Activated CD8-positive, alpha-beta T cell treated with anti-CD3 and anti-CD28 coated beads, Interleukin-2, amount 10 ng/mL, durations not matched to agents 7 days and 5 days (primary cell): ENCODE measurements at places on chromosomes 16 and 17. TPM values are rescaled to one million over a fixed set of nuclear protein-coding genes. Genes with fewer than 3 reads are reported as not detected.

EVI2B gene
- 49.1 TPM for total RNA-seq

- DNase-seq: no peak
Observed at GRCh38 chr16:21592191-21592590, 7.2 kb upstream of the METTL9 start.

- DNase-seq: no peak
Observed at GRCh38 chr17:2184993-2185931, 118.3 kb downstream of the SMG6 start.

DNA sequence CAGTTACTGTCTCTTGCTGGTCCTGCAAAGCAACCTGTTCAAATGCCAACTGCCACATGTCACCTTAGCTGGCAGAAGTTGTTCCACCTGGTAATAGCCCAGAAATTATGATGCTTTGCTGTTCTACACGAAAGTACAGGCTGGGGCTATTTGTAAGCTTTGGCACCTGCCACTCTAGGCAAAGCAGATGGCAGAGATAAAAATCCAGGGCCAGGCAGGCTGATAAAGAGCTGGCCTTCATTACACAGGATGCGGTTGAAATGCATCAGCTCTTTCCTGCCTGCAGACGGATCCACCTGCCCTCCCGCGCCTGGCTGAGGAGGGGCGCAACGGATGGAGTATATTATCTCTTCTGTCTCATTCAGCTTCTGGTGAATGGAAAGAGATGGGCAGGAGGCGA lies 29.3 kb upstream of the KDM8 start:
- peak; percentile 81 for DNase-seq

DNA sequence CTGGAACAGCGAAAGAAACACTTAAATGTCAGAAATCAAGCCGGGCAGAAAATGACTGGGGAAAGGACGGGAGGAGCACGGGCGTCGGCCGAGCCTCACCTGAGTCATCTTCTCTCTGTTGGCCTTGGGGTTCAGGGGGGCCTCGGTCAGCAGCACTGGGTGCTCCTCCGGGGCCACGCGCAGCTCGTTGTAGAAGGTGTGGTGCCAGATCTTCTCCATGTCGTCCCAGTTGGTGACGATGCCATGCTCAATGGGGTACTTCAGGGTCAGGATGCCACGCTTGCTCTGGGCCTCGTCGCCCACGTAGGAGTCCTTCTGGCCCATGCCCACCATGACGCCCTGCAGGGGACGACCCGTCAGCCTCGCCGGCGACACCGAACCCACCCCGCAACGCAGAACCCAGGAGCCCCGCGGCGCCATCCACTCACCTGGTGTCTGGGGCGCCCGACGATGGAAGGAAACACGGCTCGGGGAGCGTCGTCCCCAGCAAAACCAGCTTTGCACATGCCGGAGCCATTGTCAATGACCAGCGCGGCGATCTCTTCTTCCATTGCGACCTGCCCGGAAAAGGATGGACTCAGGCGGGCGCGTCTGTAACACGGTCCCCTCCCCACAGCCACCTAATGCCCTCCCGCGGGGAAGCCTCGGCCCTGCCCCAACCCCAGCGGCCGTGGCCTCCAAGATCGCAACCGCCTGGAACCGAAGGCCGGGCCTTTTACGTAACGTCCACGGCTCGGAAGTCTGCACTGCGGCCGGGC lies 616 bp downstream of the ACTG1 start:
- peak; percentile 64 for DNase-seq

GRCh38 chr16:87437911-87438610 lies 45.9 kb downstream of the MAP1LC3B start:
- no peak for DNase-seq

DNA sequence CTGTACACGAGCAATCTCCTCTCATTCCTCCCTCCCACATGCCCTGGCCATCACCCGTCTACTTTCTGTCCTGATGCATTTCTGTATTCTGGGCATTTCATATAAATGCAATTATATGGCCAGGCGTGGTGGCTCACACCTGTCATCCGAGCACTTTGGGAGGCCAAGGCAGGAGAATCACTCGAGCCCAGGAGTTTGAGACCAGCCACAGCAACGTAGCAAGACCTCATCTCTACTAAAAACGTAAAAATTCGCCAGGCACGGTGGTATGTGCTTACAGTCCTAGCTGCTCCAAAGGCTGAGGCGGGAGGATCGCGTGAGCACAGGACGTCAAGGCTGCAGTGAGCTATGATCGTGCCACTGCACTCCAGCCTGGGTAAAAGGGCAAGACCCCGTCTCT lies 4.8 kb downstream of the MEAK7 start:
- no peak for DNase-seq

DNA sequence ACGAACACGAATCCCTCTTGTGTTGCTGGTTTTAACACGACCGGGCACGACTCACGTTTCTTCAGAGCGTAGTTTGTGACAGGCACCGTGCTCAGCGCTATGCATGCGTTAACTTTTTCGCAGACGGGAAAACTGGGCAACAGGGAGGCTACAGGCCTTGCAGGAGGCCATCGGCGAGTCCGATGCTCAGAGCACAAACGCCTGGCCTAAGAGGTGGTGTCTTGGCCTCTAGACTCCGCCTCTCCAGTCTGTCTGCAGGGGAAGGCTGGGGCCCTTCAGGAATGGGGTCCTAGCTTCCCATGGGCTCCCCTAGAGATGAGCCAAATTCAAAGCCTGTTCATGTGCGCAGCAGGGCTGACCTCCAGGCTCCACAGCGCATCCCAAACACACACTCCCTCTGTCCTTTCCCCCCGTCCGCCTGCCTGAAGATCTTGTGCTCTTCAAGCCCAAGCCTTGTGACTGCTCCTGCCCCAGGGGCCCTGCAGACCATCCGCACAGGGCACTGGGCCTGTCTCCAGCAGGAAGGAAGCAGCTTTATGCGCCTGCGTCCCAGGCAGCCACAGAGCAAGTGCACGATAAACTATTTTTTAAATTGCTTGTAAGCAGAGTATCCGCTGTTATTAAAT lies 3.1 kb downstream of the CLCN7 start:
- no peak for DNase-seq

GRCh38 chr17:75625813-75626486 lies 7.3 kb upstream of the SMIM5 start:
- DNase-seq: peak; percentile 52

DNA sequence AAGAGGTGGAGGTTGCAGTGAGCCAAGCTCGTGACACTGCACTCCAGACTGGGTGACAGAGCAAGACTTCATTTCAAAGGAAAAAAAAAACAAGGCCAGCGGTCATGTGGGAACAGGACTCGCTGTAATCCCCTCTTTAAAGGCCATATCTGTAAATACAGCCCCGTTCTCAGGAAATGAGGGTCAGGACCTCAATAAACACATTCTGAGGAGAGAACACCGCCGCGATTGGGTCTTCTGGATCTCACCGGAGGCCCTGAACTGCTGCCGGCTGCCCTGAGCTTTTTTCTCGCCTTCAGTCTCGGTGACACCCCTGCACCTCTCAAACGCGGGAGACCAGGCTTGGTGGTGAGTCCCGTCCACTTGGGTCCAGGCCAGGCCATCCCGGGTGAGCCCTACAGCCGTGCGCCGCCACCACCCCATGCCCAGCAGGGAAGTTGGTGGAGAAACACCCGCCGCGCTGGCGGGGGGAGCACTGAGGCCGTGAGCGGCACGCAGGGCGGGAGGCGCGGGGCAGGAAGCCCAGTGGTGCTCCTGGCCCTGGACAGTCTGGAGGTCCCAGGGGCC lies 28.4 kb downstream of the SLC25A10 start:
- no peak for DNase-seq

- DNase-seq: no peak
Observed at GRCh38 chr16:65845466-65846209, 520.9 kb upstream of the CDH5 start.

DNA sequence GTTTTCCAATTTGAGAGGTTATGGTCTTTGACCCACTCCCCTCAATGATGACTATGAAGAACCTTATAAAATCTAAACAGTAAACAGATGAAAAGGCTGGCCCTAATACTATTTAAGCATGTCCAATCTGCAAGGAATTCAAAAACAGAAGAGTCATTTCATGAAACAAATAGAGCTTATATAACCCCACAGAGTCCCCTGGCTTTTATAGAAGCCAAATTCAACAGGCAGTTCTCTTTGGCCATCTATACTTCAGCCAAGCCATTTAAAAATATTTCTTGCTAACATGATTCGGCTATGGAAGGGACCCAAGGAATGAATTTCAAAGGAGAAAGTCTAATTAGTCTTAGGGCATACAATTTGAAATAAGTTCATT lies 43.4 kb downstream of the SPOP start:
- no peak for DNase-seq

DNA sequence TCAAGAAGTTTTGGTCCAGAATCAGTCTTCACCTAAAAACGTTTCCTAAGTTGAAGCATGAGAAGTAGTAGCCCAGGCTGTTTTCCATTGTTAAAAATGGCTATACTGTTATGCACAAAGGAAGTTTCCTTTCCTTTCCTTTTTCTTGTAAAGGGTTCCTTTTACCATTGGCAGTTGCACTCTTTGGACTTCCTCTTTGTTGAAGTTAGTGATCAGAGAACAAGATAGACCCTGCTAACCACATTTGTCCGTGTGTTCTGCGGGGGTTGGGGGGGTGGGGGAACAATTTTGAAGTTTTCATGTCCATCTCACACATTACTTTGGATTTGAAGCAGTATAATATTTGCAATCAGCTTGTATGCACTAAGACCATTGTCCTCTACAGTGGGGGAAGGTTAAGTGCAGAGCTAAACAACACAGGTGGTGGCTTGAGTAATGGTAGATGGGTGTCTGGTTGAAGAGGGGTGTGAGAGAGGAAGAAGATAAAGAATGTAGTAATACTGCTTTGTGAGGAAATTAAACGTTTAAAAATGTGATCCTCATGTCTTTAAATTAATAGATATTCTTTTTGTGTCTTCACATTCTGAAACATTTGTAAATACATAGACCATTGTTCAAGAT lies 1.4 kb downstream of the LPCAT2 start:
- no peak for DNase-seq

DNA sequence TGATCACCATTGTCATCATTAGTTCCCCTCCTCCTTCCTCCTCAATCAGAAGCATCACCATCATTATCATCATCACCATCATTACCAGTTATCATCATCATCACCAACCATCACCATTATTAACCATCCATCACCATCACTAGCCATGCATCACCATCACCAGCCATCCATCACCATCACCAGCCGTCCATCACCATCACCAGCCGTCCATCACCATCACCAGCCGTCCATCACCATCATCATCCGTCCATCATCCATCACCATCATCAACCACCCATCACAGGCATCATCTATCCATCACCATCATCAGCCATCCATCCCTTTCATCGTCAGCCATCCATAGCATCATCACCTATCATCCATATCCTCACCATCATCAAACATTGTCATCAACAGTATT lies 382.0 kb downstream of the CPPED1 start:
- no peak for DNase-seq

IL32 gene
- 1,836 TPM for total RNA-seq

DNA sequence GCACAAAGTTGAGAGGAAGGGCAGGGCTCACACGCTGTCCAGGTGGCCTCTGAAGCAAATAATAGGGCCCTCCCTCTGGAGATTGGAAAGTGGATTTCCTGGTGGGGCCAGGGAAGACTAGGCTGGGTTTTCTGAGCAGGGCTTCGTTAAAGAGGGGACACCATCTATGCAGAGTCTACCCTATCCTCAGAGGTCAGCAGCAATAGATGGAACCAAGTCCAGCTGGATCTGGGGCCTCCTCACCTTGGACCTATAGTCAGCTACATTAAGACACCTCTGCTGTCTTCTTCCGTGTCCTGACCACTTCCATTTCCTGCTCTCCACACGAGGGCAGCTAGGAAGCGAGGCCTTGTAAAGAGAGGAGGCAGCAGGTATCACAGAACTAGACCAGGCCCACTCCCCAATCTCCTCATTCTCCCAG lies 14.7 kb upstream of the ST6GALNAC1 start:
- no peak for DNase-seq

- DNase-seq: no peak
Observed at GRCh38 chr17:64466019-64466735, 17.3 kb downstream of the MILR1 start.

DNA sequence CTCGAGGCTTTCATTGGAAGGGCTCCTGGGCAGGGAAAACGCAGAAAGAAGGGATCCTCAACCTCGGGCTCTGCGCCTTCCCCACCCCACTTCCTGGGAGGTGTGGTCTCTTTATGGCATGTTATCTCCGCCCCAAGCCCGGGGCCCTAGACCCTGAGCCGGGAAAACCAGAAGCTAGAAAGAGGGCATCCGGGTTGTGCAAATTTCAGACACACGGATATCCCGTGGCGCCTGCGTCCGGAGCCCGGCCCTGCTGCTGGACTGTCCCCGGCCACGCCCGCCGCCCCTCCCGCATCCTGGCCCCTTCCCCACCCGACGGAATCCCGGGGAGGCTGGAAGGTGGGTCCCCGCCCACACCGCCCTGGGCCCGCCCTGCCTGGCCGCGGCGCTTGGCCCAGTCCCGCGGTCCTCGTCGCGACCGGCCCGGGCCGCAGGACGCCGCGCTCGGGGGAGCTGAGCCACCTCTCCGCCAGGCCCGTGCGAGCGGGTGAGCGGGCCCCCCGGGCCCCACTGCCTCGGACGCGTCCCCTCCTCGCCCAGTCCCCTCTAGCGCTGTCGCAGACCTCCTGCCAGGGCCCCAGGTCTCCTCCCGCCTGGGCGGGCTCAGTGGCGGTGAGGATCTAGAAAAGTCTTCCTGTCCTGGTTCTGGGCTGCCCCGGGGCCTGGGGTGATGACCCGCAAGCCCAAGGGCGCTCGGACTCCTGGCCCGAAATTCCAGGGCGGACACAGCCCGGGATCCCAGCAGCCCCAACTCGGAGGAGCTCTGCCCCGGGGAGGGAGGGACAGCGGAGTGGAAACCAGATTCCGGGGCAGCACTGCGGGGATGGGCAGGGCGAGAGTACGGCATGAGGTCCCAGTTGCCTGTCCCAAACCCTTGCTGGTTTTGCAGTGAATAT lies at the start of gene SLC16A5:
Gene SLC16A5 (plus strand): TSS at position 397 of the 896 bp plus-strand sequence. CDS start 5,683 bp downstream, outside the sequence.
- DNase-seq: peak; percentile 54

DNA sequence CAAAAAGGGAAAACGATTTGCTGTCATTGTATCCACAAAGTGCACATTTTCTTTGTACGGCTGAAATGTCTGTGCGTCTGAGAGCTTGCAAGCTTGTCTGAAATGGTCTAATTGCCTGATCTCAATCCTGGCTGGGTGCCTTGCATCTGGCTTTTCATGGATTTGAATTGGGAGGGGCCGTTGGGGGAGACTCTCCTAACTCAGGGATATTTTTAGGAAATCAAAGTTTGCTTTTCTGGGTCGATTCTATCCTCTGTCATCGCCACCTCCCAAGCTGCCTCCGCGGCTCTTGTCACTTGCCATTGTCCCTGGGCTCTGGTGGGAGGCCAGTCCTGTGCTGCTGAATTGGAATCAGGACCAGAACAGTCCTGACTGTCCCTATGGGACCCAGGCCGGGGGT lies 33.3 kb upstream of the MGAT5B start:
- no peak for DNase-seq

GRCh38 chr16:57029161-57030160 lies 40.1 kb downstream of the NLRC5 start:
- no peak for DNase-seq

- no peak for DNase-seq
Observed at GRCh38 chr17:33684735-33685134, 391.6 kb upstream of the ASIC2 start.

- DNase-seq: no peak
Observed at GRCh38 chr17:62578757-62579487, 48.5 kb upstream of the MRC2 start.
